T-helper 17 cell (primary cell): ENCODE measurements at places on chromosomes 13 and 19.

- DNase-seq: peak; percentile 83
Measured at GRCh38 chr19:4831304-4831978, at the start of gene TICAM1. TICAM1 (minus strand) TSS chr19:4831712; CDS start chr19:4818377, 13,335 bp downstream.

DNA sequence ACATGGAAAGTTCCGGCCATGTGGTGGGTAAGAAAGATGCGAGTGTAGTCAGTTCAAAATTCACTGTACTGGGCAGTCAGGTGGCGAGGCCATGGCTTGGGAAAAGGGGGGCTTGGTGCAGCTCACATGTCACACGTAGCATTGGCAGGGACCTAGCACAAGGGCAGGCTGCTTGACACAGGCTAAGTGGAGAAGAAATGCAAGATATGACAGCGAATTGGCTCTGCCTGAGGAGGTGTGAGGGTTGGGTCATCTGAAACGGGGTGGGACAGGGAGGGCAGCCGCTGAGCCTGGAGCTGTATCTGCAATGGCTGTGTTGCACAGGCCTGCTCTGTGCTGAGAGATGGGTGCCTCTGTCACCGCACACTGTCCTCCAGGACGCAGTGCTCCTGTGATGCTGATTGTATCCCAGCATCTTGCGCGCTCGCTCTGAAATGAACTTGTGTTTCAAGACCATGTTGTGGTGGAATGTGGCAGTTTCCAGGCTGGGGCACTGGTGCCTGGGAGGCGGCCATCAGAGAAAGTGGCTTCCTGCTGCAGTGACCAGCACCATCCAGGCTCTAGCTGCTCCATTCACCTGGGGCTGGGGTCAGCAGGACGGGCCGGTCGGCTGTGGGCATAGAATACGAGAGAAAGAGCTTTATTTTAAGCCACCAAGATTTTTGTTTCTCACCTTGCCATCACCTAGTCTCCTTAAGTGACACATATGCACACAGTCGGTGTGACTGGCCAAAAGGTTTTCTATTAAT is 70.3 kb downstream of the TEX29 start:
- no peak for DNase-seq

DNA sequence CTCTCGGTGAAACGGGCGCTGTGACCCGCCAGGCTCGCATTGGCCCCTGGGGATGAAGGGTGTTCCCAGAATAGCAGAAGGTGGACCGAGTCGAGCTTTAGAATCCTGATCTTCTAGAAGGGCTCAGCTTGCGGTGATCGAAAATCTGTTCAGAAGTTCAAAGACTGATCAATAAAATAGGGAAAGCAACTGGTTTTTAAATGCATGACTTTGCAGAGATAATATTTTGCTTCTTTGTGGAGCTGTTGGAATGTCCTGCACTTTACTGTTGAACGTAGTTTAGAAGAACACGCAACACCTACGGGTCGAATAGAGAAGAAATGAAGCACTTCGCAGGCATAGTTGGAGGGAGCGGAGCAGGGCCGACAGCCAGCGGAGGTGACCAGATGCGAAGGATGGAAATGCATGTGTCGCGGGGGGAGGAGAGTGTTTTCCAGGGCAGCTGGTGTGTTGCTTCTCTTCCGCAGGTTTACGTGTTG is 766 bp downstream of the CEBPG start:
- DNase-seq: no peak

- DNase-seq: peak; percentile 5
Measured at GRCh38 chr13:75870397-75870903, 234.3 kb downstream of the LMO7 start.

DNA sequence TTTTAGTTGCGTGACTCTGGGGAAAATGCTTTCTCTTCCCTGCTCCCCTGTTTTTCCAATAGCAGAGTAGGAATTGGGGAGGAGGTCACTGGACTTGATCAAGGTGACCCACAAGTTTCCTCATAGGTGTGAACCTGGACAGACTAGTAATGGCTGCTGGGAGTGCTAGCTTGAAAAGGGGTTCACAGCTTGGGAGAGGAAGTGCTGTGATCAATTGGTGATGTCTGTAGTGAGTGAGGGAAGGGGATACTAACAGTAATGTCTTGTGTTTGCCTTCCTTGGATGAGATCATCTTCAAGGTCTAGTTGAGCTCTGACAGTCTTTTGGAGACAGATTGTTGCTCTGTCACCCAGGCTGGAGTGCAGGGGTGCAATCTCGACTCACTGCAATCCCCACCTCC is 1.7 kb downstream of the BCL2L12 start:
- no peak for DNase-seq

DNA sequence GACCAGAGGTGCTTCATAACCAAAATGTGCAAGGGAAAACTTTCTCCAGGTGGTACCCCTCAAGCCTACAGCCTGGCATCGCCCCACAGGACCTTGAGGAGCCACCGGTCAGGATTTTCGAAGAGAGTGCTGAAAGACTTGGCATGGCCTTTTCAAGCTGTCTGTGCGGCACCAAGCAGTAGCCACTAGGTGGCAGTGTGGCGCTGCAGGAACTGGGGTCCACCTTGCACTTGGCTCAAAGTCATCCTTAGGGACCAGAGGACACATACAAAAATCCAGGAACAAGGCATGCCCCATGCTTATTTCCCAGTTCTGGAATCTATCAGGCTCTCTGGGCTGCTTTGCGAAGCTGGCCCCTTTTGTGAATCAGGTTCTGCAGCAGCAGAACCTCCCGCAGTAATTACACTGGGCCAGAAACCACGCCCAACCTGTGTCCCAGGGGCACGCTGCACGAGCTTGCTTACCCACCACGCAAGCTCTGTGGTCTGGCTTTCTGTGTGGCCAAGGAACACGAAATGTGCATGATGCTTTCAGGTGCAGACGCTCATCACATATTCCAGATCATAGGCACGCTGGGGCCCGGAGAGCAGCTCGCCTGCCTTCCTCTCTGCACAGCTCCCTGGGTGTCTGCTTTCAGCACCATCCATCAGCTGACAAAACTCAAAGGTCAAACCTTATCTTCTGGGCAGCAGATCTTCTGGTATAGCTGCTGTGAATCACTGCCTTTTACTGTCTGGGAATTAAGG is 87.2 kb downstream of the SLC7A1 start:
- DNase-seq: peak; percentile 58

- no peak for DNase-seq
Measured at GRCh38 chr19:41159881-41160280, 33.1 kb upstream of the CYP2S1 start.

DNA sequence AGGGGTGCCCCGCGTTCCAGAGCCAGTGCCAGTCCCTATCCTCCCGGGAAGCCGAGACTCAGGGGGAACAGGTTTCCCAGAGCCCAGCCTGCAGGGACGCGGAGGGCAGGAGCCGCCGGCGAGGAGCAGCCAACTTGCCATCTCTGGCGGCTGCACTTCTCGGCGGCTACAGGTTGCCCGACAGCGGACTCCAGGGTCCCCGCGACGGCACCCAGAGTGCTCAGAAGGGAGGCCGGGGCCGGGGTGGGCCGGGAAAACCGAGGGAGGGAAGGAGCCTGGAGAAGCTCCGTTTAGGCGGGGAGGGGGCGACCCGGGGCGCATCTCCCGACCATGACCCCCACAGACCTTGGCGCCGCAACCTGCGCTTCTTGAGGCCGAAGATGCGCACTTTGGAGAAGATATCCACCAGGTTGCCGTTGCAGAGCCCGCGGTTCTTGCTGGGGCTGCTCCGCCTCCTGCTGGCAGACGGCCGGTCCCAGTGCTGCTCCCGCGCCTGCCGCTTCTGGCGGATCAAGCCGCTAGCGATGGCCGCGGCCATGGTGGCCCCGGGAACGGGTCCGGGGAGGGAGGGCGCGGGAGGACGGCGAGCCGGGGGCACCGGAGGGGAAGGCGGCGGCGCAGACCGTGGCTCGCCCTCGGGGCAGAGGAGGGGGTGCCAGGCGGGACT is 463.8 kb downstream of the ITGBL1 start:
- no peak for DNase-seq

DNA sequence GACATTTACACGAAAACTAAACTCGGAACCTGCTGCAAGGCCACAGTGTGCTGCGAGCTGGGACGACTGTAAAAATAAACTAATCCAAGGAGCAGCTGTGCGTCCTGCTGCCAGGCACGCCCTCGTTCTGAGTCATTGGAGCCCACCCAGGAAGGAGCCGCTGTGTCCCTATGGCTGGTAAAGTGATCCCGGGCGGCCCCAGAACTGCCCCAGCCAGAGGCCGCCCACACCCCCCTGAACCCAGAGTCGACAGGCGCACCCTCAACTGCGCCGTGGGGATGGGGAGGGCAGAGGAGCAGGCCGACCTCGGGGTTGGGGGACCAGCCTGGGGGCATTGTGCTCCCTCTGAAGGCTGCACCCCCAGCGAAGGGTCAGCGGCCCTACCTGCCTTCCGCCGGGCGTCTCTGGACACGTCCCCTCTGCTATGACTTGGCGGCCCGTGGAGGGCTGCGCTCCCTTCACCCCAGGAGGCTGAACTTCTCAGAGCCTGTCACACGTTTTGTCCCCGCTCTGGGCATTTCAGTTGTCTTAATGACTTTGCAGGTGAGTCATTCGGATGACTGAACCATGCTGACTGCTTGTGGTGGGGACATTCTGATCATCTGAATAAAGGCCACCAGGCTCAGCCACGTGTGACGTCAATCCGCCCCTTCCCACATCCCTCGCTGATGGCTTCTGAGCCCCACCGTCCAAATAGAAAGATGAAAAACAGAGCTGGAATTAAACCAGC is 42.7 kb downstream of the ADPRHL1 start:
- DNase-seq: no peak

- DNase-seq: no peak
Measured at GRCh38 chr19:1264801-1265614, 4.1 kb upstream of the CIRBP start.

DNA sequence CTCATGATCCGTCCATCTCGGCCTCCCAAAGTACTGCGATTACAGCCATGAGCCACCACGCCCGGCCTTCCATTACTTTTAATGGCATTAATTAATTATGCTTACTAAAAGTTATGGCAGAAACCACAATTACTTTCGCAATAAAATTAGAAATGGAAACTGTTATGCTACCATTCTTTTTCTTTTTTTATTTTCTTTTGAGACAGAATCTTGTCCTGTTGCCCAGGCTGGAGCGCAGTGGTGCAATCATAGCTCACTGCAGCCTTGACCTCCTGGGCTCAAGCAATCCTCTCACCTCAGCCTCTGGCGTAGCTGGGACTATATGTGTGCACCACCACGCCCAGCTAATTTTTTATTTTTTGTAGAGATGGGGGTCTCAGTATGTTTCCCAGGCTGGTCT is 4.6 kb upstream of the BST2 start:
- no peak for DNase-seq

DNA sequence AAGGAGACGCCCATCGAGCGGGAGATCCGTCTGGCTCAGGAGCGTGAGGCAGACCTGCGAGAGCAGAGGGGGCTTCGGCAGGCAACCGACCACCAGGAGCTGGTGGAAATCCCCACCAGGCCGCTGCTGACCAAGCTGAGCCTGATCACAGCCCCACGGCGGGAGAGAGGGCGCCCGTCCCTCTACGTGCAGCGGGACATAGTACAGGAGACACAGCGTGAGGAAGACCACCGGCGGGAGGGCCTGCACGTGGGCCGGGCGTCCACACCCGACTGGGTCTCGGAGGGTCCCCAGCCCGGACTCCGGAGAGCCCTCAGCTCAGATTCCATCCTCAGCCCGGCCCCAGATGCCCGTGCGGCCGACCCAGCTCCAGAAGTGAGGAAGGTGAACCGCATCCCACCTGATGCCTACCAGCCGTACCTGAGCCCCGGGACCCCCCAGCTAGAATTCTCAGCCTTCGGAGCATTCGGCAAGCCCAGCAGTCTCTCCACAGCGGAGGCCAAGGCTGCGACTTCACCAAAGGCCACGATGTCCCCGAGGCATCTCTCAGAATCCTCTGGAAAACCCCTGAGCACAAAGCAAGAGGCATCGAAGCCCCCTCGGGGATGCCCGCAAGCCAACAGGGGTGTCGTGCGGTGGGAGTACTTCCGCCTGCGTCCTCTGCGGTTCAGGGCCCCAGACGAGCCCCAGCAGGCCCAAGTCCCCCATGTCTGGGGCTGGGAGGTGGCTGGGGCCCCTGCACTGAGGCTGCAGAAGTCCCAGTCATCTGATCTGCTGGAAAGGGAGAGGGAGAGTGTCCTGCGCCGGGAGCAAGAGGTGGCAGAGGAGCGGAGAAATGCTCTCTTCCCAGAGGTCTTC is 7.1 kb downstream of the MISP start:
- no peak for DNase-seq

DNA sequence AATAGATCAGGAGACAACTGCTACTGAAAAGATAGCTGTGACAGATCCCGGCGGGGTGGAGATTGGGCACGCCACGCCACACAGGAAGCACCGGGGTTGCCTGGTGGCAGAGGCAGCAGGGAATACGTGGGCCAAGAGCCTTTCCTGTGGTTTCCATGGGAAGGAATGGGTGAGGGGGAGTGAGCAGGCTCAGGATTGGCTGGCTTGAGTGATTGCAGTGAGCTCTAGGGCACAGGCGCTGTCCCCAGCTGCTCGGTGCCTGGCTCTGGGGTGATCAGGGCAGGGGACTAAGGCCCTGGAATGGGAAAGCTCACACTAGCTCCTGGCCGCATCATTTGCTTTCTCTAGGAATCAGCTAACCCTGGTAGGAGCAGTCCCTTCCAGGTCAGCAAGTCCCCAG is 166.1 kb downstream of the USP12 start:
- DNase-seq: no peak

- DNase-seq: no peak
Measured at GRCh38 chr19:50838239-50838638, 4.9 kb upstream of the KLK15 start.

GRCh38 chr13:57624565-57625435 is 6.7 kb upstream of the PCDH17 start:
- no peak for DNase-seq

- no peak for DNase-seq
Measured at GRCh38 chr13:28047757-28048388, 52.5 kb downstream of the FLT3 start.

DNA sequence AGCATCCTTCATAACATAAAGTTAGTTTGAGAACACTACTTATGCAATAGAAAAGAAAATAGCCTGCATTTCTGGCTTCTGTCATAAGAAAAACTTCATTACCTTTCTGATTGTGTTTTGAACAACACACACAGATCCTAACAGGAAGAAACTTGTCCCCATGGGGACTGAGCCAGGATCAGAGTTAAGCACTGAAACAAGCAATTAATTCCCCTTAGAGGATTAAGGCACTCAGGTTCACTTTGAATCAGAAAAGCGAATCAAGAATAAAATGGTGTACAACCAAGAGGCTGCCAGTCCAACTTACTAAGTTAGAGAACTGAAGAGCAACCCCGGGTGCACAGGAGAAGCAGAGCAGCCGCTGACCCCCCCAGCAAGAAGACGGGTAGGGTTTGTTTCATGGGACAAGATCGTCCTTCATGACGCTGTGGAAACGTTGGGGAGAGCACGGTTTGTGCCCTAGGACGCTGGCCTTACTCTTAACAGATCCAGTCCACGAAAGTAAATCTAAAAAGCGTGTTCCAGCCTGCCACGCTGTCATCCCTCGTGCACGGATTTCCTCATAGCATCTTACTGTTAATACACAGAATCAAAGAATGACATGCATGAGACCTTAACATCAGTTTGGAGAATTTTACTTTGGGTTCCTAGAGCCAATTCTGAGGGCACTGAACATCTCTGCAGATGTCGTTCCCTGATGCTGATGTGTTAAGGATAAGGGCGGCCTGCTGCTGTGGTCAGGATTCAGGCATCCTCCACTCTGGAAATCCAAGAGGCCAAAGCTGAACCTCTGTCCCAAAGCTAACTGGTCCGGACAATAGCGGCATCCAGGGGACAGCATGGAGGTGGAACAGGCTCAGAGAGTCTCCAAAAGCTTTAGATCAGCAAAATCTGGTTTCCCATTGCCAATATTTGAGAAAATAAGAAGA is 46.4 kb downstream of the GGACT start:
- DNase-seq: no peak

GRCh38 chr13:45704854-45705695 is 3.0 kb downstream of the CBY2 start:
- DNase-seq: no peak

- peak; percentile 48 for DNase-seq
Measured at GRCh38 chr13:44575741-44576350, at the start of gene TSC22D1. TSC22D1 (minus strand) TSS chr13:44576330; CDS start chr13:44576074, 256 bp downstream.

- no peak for DNase-seq
Measured at GRCh38 chr13:110698689-110699088, 7.2 kb downstream of the CARS2 start.
